SW 1271 (cell line): ENCODE measurements at places on chromosomes 13 and 19.

- DNase-seq = no peak
Observed at GRCh38 chr13:91902291-91902690, 503.9 kb downstream of the GPC5 start.

GRCh38 chr19:36115453-36116343 lies at the start of gene TBCB:
Gene TBCB (plus strand): TSS chr19:36115468. CDS start chr19:36115561, 93 bp downstream.
- peak; percentile 76 for DNase-seq

- DNase-seq = no peak
Observed at GRCh38 chr19:9407827-9408226, 27.5 kb downstream of the ZNF266 start.

GRCh38 chr13:37403776-37404527 lies 194.6 kb downstream of the POSTN start:
- DNase-seq = no peak

- no peak for DNase-seq
Observed at GRCh38 chr13:98452851-98453843, 123.8 kb downstream of the STK24 start.

DNA sequence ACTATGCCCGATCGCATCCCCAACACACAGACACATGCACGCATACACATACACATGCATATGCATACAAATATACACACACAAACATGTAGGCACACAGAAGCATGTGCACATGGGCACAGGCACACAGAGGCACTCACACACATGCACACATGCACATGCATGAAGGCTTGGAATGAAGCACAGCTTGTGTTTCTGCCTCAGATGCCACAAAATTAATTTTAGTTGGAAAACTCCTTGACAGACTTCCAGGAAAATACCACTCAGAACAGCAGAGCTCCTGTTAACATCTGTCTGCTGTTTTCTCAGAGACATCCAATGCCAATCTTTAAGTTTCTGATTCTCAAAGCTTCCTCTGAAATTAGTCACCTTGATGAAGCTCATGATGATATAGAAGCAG lies 532.7 kb downstream of the RFC3 start:
- DNase-seq = no peak

GRCh38 chr19:49441210-49441959 lies at the start of gene SLC17A7:
Gene SLC17A7 (minus strand): TSS chr19:49441527. CDS start chr19:49441379, 148 bp downstream.
- DNase-seq = peak; percentile 38
